ENCODE measurements at places on chromosomes 12 and 14. TPM values are rescaled to one million over a fixed set of nuclear protein-coding genes. Genes with fewer than 3 reads are reported as not detected.

TTC9 gene
- not detected for total RNA-seq

ASB2 gene
- total RNA-seq = not detected

VDR gene
- 10.1 TPM for total RNA-seq

ARHGEF40 gene
- 25.5 TPM for total RNA-seq

ATF7 gene
- 7.8 TPM for total RNA-seq
